ENCODE measurements at places on chromosomes 3 and 15.

GRCh38 chr3:175198991-175199783 is 340.1 kb downstream of the NAALADL2 start:
- no peak for DNase-seq

DNA sequence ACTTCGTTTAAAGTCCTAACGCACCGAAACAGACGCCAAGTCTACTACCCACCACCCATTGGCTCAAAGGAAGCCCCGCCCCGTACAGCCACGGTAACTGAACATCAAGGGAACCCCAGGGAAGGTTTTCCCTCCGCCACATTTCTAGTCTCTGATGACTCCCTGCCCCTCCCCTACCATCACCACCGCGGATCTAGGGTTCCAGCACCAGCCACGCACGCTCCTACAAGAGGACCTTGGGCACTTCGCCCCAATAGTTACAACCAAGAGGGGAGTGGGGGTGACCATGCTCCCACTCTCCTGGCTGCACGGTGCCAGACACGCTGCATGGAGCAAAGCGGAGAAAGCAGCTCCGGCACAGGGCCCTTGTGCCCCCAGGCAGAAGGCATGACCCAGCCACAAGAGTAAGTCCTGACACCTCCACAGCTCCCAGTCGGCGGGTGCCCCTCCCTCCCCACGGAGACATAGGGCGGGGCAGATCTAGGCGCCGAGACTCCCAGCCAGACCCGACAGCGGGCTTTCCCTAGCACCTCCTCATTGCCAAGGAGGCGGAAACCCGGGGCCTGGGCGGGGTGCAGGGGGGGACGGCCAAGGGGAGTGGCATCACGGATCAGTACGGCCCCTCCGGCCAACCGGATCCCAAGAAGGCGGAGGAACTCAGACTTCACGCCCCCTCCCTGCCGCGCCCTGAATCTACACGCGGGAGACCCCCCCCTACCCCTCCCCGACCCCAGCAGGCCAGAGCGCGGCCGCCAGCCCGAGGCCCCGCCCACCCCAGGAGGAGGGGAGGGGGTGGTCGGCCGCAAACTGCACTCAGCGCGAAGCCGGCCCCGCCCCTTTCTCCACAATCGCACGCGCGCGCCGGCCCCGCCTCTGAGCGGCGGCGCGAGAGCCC is 936 bp downstream of the SIN3A start:
- DNase-seq, result peak; percentile 94

DNA sequence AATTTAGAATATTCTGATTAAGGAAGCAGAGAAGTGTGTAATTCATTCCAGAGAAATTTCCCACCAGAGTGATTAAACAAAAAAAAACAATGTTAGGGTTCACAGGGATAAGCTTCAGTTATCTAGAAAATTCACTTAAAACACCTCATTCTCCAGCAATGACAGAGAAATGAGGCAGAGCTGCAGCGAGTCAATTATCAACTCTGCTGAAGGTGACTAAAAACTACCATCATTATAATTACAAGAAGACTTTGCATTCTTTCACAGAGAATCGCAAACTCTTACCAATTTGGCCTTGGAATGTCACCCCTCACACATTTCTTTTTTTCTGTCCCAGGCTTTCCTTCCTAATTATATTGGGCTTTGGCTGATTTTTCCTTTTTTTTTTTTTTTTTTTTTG is 117.1 kb downstream of the RAB11A start:
- no peak for DNase-seq

DNA sequence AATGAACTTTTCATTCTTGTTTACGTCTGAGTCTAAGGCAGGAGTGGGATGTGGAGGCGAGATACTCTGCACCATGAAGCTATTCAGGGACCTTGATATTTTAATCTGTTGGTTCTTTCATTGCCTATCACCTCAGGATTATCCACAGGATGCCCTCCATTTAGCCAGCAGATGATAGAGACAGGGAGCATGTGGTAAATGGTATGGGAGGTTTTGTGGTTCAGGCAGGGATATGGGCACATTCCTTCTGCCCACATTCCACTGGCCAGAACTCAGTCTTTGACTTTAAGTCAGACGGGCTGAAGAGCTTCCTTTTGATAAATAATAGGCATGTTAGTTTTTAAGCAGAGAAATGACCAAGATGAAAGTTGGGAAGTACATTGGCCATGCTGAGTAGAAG is 548.0 kb upstream of the CCDC54 start:
- no peak for DNase-seq

DNA sequence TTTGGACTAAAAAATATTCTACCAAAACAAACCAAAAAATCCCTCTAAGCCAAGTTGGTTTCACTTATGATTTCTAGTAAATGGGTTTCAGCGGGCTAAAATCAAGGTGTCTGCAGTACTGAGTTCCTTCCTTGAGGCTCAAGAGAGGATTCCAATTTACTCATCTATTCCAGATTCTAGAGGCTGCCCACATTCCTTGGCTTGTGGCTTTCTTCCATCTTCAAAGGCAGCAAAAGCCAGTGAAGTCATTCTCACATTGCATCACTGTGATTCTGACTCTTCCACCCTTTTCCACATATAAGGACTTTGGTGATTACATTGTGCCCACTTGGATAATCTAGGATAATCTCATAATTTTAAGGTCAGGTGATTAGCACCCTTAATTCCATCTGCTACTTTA is 48.1 kb downstream of the DPPA2 start:
- DNase-seq, result no peak

DNA sequence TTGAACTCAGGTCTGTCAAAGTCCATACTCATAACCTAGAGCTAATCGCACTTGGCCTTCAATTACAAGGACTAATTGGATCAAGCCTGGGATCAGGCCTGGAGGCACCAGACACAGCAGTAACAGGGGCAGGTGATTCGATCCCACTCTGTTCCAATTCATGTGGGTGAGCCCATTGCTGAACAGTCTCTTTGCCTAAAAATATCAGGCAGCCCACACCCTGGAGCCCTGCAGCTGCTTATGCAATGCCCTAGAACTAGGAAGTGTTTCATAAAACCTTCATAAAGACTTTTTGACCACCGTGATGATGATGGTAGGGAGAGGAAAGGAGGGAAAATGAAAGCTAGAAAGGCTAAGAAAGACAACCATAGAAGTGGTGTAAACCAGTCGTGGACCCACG is 47.8 kb upstream of the NEO1 start:
- DNase-seq, result no peak

DNA sequence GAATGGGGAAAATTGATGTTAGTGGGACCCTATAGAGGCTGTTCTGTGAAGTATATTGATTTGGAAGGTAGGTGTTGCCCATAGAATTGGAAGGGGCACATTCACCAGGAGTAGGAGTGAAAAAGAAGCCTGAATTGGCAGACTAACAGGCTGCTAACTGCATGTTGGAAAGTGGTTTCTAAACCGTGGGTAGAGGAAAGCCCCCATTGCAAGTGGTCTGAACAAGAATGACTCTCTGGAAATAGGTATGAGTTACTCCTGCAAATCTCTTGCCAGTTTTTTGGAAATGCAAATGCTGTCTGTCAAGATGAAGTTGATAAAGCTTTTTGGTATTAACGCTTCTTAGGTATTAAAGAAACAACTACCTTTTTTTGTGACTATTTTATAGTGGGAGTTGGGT is 3.5 kb downstream of the UBE2E1 start:
- no peak for DNase-seq

DNA sequence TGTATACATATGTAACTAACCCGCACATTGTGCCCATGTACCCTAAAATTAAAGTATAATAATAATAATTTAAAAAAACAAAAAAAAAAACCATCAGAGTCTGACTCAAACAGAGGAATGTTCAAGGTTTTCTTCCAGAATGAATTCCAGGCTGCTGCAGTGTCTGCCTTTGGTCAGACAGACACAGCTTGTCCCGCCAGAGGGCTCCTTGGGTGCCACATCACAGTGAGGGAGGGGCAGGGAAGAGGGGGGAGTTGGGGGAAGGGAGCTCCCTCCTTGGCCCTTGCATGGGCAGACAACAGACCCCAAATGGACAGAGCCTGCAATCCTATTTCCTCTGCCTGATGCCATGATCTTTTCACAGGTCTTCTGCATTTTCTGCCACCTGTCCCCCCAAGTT is 36.5 kb downstream of the ITGB5 start:
- DNase-seq, result no peak

DNA sequence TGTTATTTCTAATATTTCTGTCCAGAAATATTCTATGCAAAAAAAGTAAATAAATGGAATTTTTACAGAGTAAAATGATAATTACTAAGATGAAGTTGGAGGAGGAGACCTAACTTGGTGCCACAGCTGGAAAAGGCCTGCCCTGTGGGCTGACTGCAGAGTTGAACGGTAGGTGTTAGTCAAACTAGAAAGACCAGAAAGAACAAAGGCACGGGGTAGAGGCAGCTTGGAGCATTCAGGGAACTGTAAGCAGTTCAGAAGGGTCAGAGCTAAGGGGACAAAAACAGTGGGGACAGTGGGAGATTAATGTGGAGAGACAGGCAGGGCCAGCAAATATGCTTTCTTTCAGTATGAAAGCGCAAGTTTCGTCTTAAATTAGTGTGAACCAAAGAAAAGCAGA is 39.3 kb upstream of the PTPRG start:
- DNase-seq, result no peak

GRCh38 chr3:118760585-118761290 is 273.9 kb downstream of the IGSF11 start:
- DNase-seq, result no peak

DNA sequence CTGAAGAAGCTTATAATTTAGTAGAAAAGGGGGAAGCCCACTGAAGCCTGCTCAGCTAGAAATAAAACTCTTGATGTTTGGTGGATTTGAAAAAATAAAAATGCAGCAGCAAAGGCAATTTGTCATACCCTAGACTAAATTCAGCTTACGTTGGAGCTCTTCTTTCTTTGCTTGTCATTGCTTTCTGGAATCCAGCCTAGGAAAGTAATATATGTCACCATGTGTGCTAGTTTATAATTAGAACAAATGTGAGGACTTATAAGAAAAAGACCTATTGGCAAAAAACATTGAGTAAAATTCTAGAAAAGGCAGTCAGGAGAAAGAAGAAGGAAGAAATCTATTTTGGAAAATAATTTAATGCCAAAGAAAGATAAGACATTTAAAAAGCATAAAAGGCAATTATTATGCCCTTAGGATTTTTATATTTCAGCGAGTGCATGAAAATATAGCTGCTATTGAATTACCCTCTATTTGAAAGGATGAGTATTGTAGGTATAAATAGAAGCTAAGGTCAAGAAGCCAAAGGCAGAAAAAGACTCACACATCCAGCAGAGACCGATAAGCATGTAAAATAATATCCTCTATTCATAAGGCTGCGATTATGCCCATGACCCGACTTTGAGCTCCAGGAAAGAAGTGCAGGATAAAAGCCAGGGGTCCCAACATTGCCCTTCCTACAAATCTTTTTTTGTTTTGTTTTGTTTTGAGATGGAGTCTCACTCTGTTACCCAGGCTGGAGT is 10.6 kb upstream of the BTBD1 start:
- DNase-seq, result no peak

DNA sequence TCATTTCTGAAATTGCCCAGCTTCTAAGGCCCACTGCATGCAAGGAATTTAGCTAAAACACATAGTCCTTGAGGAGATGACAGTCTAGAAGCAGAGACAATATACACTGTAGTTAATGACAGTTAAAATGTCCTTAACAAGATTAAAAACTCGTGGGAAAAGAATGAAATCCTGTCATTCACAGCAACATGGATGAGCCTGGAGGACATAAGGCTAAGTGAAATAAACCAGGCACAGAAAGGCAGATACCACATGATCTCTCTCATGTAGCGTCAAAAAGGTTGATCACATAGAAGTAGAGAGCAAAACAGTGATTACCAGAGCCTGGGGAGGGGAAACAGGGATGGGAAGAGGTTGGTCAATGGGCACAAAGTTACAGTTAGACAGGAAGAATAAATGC is 36.3 kb upstream of the GOLGA8J start:
- DNase-seq, result no peak

- DNase-seq, result no peak
These were observed 134.5 kb upstream of the CCNL1 start for GRCh38 chr3:157294491-157294890.

GRCh38 chr3:195179776-195180489 is 91.0 kb downstream of the XXYLT1 start:
- DNase-seq, result no peak

DNA sequence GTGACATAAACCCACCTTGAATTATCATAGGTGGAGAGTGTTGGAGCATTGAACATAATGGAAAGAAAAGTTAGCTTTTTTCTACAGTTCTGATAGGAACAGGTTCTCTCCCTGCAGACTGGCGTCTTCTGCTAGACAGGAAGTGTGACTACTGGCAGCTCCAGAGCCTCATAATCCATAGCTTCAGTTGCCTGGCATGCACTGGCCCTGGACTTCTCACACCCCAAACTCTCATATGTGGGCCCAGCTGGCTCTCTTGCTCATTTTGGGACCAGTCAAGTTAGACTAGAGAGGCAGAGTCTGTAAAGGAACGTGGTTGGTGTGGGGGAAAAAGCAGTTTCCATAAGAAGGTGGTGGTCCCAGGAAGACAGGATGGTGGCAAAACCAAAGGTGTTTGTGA is 180.1 kb downstream of the VGLL4 start:
- DNase-seq, result no peak

- DNase-seq, result no peak
These were observed 24.1 kb downstream of the CHD2 start for GRCh38 chr15:92924216-92924615.

DNA sequence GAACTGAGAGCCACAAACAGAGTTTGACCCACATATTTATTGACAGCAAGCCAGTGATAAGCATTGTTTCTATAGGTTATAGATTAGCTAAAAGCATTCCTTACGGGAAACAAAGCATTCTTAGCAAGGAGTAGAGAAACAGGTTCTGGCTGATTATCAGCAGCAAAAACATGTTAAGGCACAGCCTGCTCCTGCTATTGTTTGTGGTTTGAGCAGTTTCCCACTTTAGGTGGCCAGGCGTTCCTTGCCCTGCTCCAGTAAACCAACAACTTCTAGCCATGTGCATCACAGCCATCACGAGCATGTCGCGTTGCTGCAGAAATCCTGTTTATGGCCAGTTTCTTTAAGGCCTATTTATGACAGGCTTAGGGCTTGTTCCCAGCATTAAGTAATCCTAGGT is 44.7 kb upstream of the C2CD4B start:
- DNase-seq, result no peak

- DNase-seq, result peak; percentile 71
These were observed 35.6 kb downstream of the DAPK2 start for GRCh38 chr15:64010719-64011118.

DNA sequence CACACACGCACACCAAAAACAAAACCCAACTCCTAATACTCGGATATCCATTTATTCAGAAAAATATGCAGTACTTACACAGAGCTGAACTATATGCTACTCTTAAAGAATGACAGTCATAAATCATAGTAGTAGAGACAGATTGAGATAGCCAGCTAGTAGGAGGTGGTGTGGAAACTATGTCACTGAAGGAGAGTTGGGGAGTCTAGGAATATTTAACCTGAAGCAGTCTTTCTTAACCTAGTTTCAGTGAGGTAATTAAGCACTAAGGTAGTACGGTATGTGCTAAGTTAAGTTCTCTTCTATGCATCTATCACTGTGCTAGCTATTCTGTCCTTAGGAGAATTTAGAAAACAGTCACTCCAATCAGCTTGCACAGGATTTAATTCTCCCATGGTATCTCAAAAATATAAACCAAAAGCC is 54.2 kb downstream of the ANKRD28 start:
- DNase-seq, result no peak

GRCh38 chr3:84194029-84194428 is 764.8 kb upstream of the CADM2 start:
- DNase-seq, result no peak
